ENCODE measurements at places on chromosomes 7 and 10.

GRCh38 chr10:123134343-123134914 is 1.3 kb upstream of the HMX3 start:
- DNase-seq, result no peak

DNA sequence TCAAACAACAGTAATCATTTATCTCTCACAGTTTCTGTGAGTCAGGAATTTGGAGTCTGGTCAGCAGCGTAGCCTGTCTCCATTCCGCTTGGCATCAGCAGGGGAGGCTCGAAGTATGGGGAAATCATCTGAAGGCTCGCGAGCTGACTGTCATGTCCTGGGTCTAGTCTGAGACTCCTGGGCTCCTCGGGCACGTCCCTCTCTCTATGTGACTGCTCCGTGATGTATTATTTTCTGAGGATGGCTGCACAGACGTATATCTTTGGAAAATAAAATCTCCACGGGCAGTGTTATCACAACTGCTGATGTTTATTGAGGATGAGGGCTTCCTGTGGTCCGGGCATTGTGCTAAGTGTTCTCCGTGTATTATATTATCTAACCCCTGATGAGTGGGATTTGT is 23.3 kb upstream of the PCGF5 start:
- no peak for DNase-seq

GRCh38 chr7:101676956-101677355 is 47.9 kb upstream of the MYL10 start:
- no peak for DNase-seq

- no peak for DNase-seq
These were observed 213.6 kb downstream of the TNS3 start for GRCh38 chr7:47368190-47368812.

DNA sequence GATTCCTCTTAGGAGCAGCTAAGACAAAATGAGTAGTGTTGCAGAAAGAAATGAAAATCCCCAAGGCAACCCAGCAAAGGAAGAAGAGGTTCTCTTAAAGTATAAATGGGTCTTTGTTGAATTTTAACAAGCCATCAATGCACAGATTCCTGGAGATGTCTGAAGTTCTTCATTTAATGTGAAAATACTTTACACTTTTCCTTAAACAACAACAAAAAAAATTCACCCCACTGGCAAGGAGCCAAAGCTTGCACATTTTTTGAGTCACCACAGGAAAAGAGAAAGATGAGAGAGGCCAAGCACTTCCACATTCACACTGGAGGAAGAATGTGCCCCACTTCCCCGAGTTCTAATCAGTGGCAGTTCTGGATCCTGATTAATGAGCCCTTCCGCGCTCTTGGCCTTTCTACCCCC is 286.4 kb upstream of the MEOX2 start:
- DNase-seq, result no peak

DNA sequence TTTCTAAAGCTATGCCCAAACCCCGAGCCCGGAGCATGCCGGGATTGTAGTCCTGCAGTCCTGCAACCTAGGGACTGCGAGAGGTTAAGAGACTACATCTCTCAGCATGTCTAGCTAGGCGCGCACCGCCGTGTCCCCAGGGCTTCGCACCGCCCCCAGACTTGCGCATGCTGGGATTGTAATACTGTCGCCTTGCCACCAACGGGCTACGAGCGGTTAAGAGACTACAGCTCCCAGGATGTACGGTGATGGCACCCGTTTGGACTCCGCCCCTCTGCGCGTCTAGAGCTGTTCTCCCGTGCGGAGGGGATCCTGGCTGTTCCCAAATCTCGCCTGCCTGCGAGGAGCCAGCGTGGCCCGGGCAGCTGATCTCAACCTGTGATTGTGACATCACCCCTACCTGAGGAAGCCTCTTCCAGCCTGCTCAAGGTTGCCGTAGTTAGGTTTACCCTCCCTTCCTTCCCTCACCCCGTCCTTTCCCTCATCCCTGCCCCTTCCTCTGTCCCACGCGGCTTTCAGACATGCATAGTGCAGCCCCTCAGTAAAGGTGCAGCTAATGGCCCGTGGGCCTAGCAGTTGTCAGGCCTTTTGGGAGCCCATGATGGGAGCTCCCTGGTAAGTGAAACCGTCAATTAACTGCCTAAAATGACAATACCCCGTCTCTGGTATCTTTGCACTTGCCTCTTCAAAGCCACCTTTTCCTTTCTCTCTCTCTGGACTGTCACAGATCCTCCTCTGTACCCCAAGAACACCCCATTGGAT is 6.3 kb upstream of the ZNF736 start:
- peak; percentile 89 for DNase-seq

GRCh38 chr7:17318146-17318545 is 19.7 kb downstream of the AHR start:
- no peak for DNase-seq
